ENCODE measurements at places on chromosomes 16 and 17.

GRCh38 chr17:7294614-7295153, at the start of gene YBX2:
YBX2 (minus strand) TSS chr17:7294639; CDS start chr17:7294500, 139 bp downstream.
- DNase-seq, result no peak

GRCh38 chr16:22070361-22071330, 21.7 kb upstream of the VWA3A start:
- DNase-seq, result no peak

DNA sequence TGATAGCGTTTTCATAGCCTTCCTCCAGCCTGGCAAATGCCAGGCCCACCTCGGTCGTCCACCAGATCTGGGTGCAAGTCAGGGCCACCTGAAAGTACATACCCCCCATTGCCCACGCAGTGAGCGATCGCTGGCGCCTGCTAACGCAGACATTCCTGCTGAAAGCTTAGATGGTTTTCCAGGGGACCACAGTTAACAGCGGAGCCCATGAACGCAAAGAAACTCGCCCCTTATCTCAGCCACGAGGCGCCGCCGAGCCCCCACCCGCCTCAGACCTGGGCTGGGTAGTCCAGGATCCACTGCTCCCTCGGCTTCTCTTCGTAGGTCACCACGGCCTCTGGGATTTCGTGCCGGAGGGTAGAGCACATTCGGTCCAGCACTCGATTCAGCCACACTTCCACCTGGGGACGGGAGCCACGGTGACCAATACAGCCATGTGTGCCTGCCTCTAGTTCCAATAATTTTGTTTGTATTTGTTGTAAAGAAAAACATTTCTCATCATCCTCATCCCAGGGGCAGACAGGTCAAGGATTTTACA, 74.5 kb downstream of the DNAH17 start:
- DNase-seq, result no peak

GRCh38 chr17:39335704-39336223, 65.7 kb downstream of the FBXL20 start:
- DNase-seq, result no peak

GRCh38 chr16:60170196-60170595, 1436.1 kb upstream of the GOT2 start:
- no peak for DNase-seq

Data from urinary bladder (tissue), 4 donors.